ENCODE measurements at places on chromosomes 3 and 15.

GRCh38 chr15:59333401-59334075 lies 39.1 kb downstream of the MYO1E start:
- no peak for DNase-seq

DNA sequence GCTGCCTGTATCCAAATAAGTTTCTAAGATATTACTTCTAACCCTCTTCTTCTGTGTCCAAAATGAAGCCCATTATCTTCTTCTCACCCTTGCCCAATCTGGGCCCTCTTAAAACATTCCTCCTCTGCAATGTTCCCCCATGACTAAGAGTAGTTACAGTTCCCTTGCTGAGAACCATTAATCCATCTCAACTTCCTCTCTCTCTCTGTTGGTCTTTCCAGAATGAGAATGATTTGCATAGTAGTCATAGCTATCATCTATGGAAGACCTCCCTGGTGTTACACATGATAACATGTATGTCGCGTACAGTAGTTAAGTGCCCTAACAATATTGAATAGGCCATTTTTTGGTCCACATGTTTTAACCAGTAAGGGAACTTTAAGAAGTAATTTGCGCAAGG lies 177.9 kb downstream of the ANXA2 start:
- no peak for DNase-seq

GRCh38 chr3:183151821-183152351 lies 10.6 kb downstream of the LAMP3 start:
- DNase-seq = no peak

DNA sequence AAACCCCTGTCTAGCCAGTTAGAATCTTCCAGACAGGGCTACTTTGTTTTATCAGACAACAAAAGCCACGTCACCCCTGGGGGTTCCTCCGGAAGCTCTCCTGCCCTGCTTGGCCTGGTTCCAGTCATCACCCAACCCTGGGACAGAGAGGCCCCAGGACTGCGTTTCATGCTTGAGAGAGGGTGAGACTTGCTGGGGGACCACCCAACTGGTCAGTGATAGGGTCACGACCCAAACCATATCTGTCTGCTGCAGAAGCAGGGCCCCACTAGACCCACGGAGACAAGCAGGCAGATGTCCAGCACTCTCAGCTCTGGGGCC lies 1.2 kb downstream of the NT5DC2 start:
- no peak for DNase-seq
